Prostate gland (tissue), 2 donors: ENCODE measurements at places on chromosomes 12 and 14.

DNA sequence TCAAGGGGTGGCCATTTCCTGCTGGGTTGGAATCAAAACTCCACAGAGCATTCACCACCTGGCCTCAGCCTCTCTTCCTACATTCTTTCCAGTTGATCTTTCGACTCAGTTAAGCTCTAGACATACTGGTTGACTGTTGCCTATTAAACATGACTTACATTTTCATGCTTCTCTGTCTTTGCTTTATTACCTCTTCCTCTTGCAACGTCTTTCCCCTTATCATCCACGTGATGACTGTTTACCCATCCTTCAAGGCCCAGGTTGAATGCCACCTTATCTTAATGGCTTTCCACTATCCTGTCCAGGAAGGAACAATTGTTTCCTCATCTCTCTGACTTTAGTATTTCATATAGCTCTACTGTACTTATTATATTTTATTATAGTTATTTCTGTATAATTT, 24.4 kb upstream of the CCDC175 start:
- DNase-seq, result no peak

DNA sequence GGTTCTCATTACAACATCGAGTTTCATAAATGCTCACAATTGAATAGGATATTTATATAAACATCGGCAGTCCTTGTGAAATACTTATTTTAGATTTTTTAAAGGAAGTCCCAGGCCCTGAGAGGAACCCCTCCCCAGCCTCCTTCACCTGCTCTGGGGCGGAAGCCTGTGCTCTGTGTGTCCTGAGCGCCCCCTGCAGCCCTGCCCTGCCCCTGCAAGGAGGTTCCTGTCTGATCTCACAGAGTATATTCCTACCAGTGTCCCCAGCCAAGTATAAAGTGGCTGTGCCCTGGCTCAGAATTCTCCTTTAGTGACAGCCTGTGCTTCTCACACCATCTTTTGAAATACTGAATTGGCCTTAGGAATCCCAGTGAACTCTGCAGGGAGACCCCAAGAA, 659.5 kb downstream of the TMEM121 start:
- DNase-seq, result no peak

DNA sequence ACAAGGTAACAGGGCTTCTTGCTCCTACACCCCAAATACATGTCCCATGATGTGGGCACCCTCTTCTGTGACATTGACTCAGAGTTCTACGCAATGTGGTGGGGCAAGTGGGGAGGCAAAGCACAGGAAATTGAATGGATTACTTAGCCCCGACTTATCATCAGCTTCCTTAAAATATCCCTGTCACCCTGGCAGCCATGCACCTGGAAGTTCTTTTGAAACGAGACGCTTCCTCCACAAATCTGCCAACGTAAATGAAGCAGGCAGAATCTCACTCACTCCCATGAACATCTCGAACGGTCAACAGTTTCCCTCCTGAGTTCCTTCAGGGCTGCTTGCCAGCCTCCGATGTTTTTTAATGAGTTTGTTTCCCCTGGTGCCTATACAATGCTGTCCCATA, 33.5 kb downstream of the RNFT2 start:
- no peak for DNase-seq

- no peak for DNase-seq
These were observed 4.6 kb downstream of the CLMN start for GRCh38 chr14:95315156-95315555.

- DNase-seq, result no peak
These were observed 41.5 kb downstream of the BEST3 start for GRCh38 chr12:69657376-69658137.

- DNase-seq, result no peak
These were observed 17.9 kb upstream of the CLEC7A start for GRCh38 chr12:10147714-10148403.

DNA sequence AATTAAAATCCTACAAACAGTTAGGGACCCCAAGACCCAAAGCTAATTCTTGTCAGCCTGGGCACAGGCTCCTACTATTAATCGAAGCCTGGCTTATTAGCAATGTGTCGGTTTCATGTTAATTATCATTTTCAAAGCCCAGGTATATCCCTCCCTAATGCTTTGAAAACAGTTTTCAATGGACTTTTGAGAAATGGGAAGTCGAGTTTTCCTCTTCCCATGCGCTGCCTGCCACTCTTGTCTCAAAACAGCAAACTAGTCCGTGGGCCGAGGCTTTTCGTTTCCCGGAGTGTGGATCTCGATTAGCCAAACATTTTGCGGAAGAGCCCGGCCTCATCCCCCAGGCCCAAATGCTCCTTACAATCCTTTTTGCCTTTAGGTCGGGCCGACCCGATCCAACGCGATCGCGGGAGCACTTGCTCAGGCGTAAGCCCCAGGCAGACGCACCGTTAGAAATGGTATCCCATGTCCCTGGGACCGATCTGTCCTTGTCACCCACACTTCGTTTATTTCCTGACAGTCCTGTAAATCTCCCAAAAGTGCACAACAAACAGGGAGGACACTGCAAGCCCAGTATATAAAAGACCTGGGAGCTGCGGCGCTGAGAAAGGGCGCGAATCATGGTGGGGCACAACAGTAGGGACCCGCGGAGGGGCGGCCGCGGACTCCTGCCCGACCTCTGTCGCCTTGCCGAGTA, 1.5 kb downstream of the SIX6 start:
- no peak for DNase-seq

- no peak for DNase-seq
These were observed 19.3 kb downstream of the JAG2 start for GRCh38 chr14:105149146-105149781.

- DNase-seq, result no peak
These were observed 102.1 kb downstream of the DUSP6 start for GRCh38 chr12:89250213-89250612.

DNA sequence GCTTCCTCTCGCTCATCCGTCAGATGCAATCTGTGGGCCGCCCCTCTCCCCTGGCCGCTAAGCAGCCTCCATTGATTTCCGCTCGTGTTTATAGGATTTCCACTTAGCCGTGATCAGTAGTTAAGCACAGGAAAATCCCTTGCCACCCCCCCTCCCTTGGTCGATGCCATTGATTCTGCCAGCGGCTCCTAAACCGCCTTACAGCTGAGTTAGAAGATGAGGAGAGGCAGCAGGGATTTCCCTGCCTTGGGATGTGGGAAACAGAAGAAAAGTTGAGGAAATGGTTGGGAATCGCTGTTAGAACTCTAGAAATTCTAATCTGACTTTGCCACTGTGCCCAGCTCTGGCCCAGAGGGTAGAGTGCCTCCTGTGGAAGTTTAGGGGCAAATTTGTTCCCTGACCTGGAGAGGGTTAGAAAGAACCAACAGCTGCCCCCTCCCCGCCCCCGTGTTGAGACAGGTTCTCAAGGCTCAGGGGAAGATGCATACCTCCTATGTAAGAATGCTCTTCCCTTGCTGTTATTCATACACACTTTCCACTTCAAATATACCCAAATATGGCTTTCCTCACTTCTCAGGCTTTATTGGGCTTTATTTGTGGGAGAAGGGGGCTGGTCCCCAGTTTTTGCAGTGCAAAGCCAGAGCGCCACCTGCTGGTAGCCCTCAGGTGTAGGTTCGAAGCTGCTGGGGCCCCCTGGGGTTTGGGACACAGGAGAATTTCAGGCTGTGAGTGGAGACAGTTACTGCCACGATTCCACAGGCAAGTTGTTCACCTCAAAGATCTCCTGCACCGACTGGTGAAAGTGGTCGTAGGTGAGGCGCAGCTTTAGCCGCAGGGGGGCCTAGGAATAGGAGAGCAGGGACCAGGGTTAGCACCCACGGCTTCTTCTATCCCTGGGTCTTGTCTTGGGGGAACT, 3.2 kb downstream of the THTPA start:
- no peak for DNase-seq

- DNase-seq, result peak; percentile 70
These were observed 12.9 kb upstream of the NEMF start for GRCh38 chr14:49865431-49865859.

- DNase-seq, result no peak
These were observed 14.1 kb downstream of the ACAD10 start for GRCh38 chr12:111699962-111700361.

GRCh38 chr12:82838827-82839226, 152.1 kb downstream of the TMTC2 start:
- no peak for DNase-seq

GRCh38 chr14:92866901-92867865, 55.8 kb upstream of the CHGA start:
- no peak for DNase-seq

- DNase-seq, result no peak
These were observed 268.8 kb downstream of the TTC8 start for GRCh38 chr14:89093083-89093730.

DNA sequence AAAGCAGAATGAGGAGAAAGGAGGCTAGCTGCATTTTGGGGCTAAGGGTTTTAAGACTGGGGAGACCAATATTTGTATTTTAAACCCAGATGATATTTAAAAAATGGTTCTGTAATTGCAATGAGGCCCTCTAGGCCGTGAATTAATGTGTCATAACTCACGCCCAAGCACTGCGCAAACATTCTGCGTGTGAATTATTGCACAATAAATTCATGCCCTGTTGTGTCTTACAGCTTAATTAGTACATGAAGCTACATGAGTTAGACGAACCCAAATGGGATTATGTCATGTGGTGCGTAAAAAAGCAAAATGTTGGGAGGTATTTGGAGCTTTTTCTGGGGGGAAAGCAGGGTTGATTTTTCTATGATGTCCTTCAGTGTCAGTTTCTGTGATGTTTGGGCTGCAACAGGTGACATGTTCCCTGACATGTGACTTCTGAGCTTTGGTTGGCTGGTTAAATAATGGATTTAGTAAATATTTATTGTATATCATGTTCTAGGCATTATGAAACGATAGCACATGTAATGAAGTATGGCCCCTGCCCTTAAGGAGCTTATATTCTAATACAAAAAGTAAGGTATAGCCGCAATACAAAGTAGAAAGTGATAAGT, 30.4 kb upstream of the CISTR start:
- DNase-seq, result no peak

- no peak for DNase-seq
These were observed 283.3 kb downstream of the ATP23 start for GRCh38 chr12:58224536-58225105.

DNA sequence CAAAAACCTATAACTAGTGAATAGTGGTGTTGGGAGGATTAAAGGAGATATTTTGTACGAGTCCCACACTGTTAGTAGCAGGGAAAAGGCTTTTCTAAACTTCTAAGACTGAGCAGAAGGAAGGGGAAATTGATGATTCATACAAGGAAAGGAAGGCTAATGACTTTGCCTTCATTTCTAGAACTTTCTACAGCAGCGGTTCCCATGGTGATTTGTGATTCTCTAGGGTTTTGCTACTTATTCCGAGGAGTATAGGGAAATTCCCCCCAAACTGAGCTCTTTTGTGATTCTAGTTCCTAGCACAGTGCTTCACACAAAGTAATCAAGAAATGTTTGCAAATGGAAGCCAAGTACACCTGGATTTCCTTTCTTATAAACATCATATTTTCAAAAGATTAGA, 23.8 kb upstream of the PWP1 start:
- no peak for DNase-seq

DNA sequence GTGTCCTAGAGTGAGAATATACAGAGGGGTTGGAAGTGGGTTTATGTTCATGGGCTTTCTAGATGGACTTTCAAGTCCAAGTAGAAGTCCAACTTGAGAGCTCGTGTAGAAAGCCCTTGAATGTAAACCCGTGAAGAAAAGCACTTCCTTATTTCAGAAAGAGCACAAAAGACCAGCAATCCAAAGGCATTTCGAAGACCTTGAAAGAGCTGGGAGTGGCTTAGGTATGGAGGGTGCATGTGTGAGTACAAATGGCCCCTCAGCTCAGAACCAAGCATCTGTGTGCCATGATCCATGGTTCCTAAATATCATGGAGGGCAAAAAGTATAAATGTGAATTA, 160.7 kb downstream of the ETV6 start:
- no peak for DNase-seq

GRCh38 chr14:67393689-67394088, 18.3 kb downstream of the PLEK2 start:
- peak; percentile 50 for DNase-seq

DNA sequence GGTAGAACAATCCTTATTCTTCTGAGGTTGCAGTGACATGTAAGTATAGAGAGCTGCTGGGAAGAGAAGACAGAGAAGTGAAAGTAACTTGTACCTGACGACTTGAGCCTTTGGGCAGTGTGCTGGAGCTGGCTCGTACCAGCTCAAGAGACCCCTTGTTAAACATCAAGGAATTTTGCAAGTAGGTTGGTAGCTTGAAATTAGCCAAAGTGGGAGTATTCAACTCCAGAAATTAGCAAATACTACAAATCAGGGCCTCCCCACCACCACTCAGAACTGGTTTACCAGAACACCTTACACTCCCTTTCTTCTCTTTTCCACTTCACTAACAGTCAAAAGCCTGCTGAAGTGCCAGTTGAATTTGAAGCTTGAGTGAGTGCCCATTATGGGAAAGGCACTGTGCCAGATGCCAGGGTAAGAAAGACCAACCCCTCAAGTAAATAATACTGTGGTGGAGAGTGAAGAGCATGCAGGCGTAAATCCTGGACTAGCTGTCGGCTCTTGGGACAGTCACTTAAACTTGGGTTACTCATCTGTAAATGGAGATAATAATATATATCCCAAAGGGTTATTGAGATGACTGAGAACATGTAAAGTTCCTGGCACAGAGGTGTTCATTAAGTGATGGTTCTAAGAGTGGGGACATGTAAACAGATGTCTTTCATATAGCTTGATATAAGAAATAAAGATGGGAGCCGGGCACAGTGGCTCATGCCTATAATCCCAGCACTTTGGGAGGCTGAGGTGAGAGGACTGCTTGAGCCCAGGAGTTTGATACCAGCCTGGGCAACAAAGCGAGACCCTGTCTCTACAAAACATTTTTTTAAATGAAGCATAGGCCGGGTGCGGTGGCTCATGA, 27.0 kb upstream of the EID3 start:
- DNase-seq, result no peak

DNA sequence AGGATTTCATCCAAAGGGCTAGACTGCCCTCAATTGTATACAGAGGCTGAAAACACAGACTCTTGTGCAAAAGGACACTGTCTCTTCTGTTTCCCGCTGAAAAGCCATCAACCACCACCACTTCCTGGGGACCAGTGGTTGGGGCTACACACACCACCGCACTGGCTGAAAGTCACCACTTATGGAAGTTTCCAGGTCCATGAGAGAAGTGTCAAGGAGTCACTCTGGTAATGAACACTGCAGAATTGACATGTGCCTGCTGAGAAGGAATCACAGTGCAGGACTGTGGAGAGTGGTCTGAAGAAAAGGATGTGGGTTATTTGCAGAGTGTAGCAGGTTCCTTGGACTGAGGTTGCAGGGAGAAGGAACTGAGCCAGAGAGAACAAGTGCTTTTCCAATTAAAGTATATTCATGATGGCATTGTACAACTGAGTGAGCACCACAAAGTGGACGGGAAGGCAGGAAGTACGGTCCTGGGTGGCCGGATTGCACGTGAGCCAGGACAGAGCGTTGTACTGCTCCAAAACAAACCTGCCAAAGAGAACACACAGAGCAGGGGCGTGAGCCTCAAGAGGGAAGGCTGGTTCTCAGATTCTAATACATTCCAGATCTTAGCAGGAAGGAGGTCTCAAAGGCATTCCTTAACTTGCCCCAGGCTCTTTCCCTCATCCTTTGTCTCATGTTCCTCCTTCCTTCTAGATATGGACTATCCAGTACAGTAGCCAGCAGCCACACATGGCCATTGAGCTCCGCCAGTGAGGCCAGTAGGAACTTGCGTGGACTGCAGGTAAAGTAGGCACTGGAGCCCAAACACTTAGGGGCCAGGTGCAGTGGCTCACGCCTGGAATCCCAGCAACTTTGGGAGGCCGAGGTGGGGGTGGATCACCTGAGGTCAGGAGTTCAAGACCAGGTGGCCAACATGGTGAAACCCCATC, 316.4 kb downstream of the MED13L start:
- no peak for DNase-seq
